Activated naive CD8-positive, alpha-beta T cell treated with anti-CD3 and anti-CD28 coated beads, Interleukin-2, amount 50 U/mL, for 16 hours (primary cell): ENCODE measurements at places on chromosomes 3 and 15.
A peak's percentile ranks its signal among the peaks of the same experiment; 100 is the strongest.

DNA sequence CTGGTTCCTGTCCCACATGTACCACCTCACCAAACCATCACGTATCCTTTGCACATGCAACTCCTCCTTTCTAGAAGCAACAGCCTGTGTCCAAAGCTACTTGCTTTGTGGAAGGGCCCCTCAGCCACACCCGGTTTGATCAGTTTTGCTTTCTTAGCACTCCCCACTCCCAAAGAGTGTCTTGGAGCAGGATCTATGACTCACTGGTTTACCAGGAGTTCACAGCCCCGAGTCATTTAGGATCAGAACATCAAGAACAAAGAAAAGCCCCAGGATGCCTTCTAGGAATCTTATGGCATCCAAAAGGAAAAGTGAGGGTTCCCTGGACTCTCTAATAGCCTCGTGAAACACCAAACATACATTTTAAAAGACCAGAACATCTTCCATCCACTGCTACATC is 50.7 kb upstream of the IGF1R start:
- no peak for DNase-seq

- no peak for DNase-seq
Measured at GRCh38 chr3:54599716-54600115, 328.1 kb downstream of the LRTM1 start.

- no peak for DNase-seq
Measured at GRCh38 chr3:42001777-42002176, 39.9 kb upstream of the ULK4 start.

GRCh38 chr3:5116538-5116937 is 5.6 kb upstream of the ARL8B start:
- no peak for DNase-seq

GRCh38 chr15:89982315-89983055 is 18.6 kb upstream of the ZNF710 start:
- no peak for DNase-seq

DNA sequence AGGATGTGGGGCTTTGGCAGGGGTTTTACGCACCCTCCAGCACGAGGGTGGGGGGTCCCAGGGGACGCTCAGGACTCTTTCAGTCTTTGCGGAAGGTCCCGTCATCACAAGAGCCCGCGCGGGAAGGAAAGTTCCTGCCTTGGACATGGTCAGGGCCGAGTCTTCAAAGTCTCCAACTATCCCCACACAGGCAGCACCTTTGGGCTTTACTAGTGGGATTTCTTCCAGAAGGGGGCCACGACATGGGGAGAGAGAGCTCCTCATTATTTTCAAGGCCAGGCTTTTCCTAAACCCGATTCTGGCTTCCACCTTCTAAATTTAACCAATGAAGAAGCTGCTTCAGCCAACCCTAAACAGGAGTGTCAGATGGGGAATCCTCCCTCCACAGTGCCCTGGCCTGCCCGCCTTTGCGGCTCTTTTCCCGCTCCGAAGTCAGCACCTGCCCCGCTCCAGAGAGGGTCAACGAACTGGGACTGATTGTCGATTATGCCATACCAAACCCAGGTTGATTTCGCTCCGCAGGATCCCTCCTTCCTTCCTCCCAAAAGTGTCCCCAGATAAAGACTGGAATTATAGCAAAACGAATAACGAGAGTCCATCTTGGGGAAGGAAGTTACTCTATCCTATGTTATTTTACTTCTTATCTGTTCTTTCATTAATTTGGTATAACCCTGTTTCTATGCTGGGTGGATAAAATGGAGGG is 11.0 kb downstream of the SHOX2 start:
- DNase-seq, result no peak

DNA sequence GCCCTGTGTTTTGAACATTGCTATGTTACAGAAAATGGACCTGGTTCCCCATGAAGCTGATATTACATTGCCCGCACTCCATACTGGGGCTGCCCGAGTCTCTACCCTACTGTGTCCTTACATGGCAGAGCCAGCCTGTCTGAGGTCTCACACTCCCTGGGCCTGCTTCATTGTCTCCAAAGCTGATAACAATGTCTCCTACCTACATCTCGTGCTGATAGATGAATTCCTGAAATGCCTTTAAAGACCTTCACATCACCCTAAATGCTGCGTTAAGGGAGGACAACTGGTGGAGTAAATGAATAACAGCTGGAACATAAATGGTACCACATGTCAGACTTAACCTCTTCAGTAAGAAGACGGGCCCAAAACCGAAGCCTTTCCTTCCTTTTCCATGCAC is 62.9 kb upstream of the PTX3 start:
- no peak for DNase-seq

GRCh38 chr15:57281321-57281720 is 95.0 kb upstream of the CGNL1 start:
- DNase-seq, result no peak

DNA sequence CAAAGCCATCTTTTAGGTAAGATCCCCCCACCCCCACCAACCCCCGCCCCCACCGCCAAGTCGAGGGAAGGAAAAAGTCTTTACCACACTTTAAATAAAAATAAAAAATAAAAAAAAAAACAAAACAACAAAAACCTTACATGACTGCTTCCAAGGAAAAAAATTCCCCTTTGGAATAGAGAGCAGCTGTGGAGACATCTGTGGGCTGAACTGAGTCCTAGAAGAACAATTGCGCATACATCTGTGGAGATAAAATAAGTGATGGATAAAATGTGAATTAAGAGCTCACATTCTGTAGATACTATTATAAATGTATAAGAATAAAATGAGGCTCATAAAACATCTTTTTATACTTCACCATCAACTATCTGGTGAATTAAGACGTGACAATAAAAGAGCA is 601.7 kb upstream of the AGTR1 start:
- DNase-seq, result no peak

GRCh38 chr3:69328103-69328962 is 57.6 kb downstream of the FRMD4B start:
- DNase-seq, result no peak

- DNase-seq, result no peak
Measured at GRCh38 chr3:61807865-61808276, 246.5 kb downstream of the PTPRG start.

DNA sequence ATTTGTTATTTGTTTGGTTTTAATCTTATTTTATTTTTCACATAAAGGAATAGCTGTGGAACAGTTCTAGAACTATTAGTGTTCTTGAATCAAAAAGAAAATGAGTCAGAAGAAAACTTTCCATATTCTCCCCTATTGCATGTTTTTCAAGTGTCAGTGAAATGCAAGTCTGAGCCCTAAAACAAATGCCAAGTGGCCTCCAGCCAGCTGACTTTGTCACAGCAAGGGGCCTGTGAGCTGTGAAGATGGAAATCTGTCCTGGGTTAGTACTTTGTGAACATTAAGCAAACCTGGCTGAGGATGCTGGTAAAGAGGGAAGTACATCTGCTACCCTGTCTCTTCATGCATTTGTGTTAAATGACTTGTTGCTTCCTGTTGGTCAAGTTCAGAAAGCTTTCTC is 14.2 kb downstream of the LRRC49 start:
- DNase-seq, result no peak

DNA sequence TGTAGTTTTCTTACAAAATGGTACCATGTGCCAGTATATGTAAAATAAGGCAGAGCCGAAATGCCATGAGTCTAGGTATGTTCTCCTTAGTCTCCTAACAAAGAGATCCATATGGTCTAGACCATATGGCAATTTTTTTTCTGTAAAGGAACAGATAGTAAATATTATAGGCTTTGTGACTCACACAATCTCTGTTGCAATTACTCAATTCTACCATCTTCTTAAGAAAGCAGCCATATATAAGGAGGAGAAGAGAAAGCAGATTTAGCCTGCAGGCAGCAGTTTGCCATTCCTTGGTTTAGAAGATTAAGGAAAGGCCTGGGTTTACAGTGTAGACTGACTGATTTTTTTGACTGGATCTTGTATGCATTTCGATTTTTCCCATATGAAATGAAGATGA is 16.3 kb upstream of the BBX start:
- DNase-seq, result no peak

GRCh38 chr15:34031987-34032760 is 6.8 kb downstream of the AVEN start:
- no peak for DNase-seq

GRCh38 chr15:22916606-22917350 is 63.4 kb downstream of the CYFIP1 start:
- no peak for DNase-seq

DNA sequence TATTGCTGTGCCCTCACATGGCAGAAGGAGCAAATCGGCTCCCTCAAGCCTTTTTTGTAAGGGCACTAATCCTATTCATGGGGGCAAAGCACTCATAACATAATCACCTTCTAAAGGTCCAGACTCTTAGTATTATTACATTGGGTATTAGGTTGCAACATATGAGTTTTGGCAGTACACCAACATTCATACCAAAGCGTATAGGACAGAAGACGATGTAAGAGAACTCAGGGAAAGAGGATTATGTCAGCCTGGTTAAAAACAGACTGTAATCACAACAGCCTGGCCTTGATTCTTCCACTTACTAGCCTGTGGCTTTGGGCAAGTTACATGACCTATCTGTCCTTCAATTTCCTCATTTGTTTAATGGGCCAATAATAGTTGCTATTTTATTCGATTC is 828.5 kb upstream of the NECTIN3 start:
- no peak for DNase-seq

GRCh38 chr3:30273304-30274072 is 332.9 kb upstream of the TGFBR2 start:
- no peak for DNase-seq

DNA sequence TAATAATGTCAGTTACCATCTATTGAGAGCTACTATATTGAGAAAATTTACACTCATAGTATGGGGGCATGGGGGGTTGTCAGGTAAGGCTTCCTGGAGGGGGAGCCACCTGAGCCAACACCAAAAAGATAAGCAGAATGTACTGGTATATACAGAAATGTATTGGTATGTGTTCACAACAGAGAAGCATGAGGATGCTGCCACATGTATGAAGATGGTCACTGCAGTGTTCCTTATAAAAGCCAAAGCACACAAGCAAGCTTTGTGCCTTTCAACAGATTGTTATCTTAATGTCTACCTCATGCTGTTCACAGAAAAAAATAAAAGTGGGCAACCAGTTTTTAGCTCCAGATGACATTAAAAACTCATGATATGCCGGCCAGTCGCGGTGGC is 149.0 kb downstream of the MAGI1 start:
- no peak for DNase-seq

DNA sequence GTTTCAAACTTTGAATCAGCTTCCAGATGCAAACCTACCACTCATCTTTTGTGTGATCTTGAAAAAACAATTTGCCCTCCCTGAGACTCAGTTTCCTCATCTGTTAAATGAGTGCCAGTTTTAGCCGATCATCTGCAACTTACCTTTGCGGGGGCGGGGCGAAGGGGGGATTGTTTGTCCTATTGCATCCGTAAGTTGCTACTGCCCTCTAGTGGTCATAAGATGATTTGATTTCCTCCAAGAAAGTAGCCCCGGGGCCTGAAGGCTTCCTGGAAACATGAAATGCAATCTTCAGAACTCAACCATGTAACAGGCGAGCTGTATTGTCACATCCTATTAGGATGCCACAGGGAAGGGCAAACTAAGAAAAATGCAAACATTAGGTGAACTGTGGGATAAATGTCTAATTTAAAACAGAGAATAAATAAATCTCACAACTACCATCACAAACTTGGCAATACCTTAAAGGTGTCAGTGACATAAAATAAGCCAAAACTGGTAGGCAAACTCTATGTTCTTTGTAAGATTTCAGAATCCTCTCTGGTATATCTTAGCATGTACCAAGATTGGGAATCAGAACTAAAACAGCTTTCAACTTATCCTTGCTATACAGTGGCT is 63.5 kb upstream of the CLDN18 start:
- DNase-seq, result peak; percentile 6

DNA sequence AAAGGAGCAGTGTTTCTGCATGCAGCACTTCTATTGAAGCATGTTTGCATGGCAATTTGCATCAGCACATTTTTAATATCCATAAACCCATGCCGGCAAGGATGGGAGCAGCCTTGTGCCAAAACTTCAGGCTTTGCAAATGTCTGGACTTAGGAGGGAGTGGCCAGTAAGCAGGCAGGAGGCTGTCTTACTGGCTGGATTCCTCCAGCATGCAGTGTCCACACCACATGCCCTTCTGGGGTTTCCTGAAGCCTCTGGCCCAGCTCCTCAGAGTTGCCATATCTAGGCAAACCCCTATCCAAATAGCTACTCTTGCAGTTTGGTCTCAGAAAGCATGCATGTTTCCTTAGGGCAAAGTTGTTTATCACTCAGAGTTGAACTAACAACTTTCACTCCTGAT is 139.1 kb upstream of the MRPS22 start:
- no peak for DNase-seq

GRCh38 chr15:25250011-25250596 is 188.7 kb downstream of the UBE3A start:
- DNase-seq, result no peak

- no peak for DNase-seq
Measured at GRCh38 chr3:149292666-149293065, 40.8 kb downstream of the TM4SF18 start.
